ENCODE measurements at places on chromosomes 16 and 17. TPM values are rescaled to one million over a fixed set of nuclear protein-coding genes. Genes with fewer than 3 reads are reported as not detected.

DNA sequence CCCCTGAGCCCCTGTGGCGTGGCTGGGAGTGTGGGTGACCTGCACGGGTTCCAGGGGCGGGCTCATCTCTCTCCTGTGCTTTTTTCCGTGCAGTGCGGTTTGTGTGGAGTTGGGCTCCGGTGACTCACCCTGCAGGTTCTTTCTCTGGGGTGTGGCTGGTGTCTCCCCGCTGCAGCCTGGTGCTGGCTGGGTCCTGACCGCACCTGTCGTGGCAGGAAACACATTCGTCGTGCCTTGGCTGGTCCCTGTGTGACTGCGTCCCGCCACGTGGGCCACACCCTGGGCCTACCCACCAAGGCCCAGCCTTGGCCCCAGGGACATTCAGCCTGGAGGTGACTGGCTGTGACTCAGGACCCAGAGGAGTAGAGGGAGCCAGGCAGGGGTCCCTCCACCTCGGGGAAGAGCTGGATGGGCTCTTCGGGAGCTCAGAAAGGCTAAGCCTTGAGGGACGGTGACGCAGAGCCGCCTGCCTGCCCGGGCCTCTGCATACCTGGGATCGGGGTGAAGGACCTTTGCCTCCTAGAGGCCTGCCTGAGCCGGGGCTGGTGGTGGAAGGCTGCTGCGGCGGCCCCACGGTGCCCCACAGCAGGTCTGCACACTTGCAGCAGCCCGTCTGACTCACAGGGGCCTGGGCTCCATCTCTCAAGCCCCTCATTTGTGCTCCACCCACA lies 7.8 kb downstream of the TRAF7 start:
- DNase-seq, result no peak

DRC7 gene
- polyA plus RNA-seq, result not detected

DNA sequence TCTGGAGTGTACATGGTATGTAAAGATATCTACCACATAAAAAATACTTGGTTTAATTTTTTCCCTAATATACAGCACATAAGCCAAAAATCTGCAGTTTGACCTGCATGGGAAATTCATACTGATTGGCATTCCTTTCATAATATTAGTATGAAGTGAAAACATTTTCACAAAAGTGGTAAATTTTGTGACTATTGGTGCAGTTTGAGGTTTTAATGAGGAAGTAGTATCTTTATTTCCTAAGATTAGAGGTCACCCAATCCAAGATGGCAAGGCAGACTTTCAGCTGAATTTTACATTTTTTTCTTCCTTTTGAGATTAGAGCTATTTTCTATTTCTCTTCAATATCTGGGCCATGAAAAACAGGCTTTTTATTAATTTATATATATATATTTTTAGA lies 21.2 kb downstream of the METTL9 start:
- DNase-seq, result no peak

KRT14 gene
- 0.14 TPM for polyA plus RNA-seq

DNA sequence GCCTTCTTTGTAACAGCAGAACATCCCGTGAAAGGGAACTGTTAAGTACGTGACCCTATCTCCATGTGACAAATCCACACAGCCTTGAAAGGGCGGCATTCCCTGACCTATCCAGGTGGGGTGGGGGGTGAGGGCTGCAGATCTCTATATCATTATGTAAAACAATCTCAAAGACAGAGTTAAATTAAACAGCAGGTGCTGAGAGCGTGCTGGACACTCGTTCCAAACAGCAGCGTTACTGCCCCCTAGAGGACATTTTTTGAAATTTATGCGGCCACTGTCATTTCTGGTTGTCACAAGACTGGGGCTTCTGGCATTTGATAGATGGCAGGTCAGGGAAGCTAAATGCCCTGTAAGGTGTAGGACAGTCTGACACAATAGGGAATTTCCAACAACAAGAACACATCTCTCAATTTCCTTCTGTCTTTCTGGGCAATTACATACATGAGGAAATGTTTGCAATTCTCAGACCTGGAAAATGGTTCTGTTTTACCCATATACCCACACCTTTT lies 6.7 kb upstream of the SLC25A39 start:
- DNase-seq, result no peak

ATF7IP2 gene
- polyA plus RNA-seq, result 21.6 TPM

DNA sequence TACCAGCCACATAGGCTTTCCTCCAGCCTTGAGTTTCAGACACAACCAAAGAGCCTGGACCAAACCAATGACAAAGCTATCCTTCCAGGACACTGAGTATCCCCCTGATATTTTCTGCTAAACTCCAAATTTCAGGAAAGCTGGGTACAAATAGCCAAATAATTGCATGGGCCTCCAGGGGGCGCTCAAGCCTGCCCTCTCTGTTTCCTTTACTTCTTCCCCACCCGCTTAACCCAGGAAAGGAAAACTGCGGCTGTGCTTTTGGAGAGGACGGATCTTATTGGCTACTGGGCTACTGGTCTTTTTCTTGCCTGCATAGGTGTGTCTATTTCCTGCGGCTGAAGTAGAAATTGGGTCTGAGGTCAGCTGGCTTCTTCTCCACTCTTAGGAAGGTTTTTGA lies 30.1 kb downstream of the GNGT2 start:
- DNase-seq, result no peak

DNA sequence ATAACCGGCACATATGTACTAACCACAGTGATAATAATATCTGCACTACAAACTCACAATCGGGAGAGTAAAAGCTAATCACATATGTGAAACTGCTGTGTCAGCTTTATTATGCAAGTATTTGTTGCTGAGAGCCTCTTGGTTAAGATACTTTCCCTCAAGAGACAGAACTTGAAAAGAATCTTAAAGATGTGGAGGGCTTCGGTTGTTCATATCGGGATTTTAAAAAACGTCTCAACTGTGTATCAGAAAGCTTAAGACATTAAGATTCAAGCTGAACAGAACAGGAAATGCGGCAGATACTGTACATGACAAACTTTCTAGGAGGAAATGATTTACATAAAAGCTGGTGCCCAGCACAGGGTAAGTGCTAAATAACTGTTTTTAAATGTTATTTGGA lies 27.5 kb upstream of the HLF start:
- no peak for DNase-seq

CPHXL2 gene
- polyA plus RNA-seq, result not detected

Measured in urinary bladder (tissue), 4 donors.